HCEC 1CT (cell line): ENCODE measurements at places on chromosomes 13 and 19.
A peak's percentile ranks its signal among the peaks of the same experiment; 100 is the strongest.

DNA sequence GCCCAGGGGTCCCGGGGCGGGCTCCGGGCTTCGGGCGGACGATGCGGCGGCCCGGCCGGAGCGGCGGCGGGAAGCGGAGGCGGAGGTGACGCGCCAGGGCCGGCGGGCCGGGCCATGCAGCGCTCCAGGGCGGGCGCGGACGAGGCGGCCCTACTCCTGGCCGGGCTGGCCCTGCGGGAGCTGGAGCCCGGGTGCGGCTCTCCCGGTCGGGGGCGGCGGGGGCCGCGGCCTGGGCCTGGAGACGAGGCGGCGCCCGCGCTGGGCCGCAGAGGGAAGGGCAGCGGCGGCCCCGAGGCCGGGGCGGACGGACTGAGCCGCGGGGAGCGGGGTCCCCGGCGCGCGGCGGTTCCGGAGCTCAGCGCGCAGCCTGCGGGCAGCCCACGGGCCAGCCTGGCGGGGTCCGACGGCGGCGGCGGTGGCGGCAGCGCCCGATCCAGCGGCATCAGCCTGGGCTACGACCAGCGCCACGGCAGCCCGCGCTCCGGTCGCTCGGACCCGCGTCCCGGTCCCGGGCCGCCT lies 362 bp downstream of the WTIP start:
- DNase-seq: peak; percentile 45

DNA sequence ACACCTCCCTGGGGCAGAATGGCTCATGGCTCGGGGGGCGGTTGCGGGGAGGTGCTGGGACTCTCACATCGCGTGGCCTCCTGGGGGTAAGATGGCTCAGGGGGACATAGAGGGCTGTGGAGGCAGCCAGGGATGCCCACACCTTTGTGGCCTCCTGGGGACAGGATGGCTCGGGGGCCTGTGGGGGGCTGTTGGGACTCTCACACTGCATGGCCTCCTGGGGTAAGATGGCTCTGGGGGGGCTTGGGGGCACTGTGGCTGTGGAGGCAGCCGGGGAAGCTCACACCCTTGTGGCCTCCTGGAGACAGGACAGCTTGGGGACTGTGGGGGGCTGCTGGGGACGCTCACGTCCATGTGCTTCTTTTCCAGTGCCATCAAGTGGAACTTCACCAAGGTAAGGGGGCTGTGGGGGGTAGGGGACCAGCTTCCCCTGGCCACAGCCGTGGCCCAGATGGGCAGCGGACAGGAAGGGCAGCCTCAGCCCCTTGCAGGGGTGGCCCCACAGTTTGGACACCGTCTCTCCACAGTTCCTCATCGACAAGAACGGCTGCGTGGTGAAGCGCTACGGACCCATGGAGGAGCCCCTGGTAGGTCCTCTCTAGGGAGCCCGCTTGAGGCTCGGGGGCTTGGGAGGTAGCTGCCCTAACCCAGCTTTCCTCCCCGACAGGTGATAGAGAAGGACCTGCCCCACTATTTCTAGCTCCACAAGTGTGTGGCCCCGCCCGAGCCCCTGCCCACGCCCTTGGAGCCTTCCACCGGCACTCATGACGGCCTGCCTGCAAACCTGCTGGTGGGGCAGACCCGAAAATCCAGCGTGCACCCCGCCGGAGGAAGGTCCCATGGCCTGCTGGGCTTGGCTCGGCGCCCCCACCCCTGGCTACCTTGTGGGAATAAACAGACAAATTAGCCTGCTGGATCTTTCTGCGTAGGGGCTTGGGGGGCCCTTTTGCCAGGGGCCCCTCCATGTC lies 2.4 kb downstream of the GPX4 start:
- no peak for DNase-seq

GRCh38 chr13:46593398-46593797 lies 40.4 kb downstream of the LRCH1 start:
- DNase-seq: no peak

DNA sequence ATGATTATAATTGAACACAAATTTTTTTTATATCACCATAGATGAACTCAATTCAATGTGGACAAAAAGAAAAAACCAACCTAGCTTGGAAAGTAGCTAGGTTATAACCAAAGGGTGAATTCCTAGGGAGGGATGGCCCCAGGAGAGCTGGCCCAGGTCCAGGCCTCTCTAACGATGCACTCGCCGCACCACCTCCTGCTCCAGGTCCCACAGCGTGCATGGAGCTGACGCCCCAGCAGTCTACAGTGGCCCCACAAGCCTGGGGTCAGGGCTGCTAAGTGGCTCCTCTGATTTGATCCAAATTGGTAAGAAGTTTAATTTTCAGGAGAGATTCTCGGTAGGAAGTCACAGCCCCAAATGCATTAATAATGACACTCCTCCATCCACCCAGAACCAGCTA lies 48.8 kb downstream of the TSHZ3 start:
- DNase-seq: no peak

DNA sequence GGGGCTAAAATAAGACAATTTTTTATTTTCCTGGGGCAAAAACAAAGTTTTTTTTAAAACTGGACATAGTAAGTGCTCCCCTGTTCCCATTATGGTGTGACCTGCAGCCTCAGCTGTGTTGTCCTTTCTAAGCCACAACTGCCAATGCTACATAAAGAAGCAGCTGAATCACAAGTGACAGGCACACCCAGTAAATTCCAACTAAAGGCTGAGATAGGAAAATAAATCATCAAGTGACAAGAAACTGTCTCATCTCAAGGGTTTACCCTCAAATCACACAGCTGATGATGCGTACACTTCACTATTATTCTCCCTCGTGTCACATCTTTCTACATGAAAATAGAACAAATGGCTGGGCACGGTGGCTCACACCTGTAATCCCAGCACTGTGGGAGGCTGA lies 28.7 kb downstream of the STK24 start:
- DNase-seq: peak; percentile 41

DNA sequence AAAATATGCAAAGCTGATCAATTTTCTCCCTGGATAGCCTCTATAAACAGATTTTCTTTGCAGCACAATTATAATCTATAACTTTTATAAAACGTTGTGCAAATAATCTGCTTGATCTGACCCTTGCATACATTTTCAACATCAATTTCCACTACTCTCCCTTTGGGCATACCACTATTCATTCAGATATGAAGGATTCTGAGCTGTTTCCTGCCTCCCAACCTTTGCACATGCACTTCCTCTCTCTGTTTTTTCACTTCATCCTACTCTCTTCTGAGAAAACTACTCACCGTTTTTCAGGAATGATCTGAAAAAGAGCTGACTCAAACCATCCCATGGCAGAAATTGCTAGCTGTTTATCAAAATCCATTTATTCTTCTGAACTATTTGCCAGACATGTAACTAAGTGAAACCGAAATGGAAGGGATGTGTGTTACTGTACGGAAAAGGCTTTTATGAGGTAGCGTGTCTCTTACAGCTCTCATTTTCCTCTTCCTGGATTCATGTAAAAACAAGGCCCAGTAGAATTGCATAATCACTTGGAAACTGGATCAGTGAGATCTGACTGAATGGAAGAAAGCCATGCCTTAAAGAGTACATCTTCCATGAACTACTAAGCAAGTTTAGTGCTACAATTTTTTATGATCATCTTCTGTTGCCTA lies 1447.3 kb upstream of the MIR17HG start:
- no peak for DNase-seq

DNA sequence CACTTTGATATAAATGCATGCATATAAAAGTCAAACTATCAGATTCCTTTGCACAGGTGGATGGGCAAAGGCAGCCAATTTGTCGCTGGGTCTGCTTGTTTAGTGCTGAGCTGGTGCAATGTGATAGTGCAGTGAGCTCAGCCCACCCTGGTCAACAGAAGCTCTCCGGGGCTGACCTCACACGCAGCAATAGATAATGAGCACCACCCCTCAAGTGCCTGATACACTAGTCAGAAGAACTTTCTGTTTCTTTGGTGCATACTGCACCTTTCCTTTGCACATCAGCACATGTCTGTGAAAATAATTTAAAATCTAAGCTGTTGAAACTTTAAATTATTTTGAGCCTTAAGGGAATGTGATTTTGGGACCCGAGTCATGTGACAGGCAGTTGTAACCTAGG lies 20.2 kb downstream of the ATP8A2 start:
- DNase-seq: no peak

- DNase-seq: no peak
Observed at GRCh38 chr19:36679455-36679854, 8.0 kb upstream of the ZNF567 start.

DNA sequence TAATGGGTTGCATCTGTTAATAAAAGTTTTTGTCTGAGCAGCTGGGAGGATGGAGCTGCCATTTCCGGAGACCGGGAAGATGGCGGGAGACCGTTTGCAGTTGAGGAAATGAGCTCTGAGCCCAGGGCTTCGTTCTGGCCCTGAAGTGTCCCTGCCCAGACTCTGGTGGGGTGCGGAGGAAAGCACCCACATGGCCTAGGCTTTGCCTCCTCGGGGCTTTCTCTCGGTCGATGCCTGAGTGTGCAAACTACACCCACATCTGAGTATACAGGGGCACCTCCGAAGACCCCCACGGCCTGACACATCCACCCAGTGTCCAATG lies 15.6 kb upstream of the NANOS3 start:
- DNase-seq: no peak

- DNase-seq: peak; percentile 33
Observed at GRCh38 chr19:18940769-18941627, at the start of gene HOMER3. Gene HOMER3, minus strand, starts transcription at chr19:18941217. Its CDS starts 2,235 bp downstream, at chr19:18938982.

- no peak for DNase-seq
Observed at GRCh38 chr13:39385621-39386231, 217.3 kb downstream of the LHFPL6 start.

DNA sequence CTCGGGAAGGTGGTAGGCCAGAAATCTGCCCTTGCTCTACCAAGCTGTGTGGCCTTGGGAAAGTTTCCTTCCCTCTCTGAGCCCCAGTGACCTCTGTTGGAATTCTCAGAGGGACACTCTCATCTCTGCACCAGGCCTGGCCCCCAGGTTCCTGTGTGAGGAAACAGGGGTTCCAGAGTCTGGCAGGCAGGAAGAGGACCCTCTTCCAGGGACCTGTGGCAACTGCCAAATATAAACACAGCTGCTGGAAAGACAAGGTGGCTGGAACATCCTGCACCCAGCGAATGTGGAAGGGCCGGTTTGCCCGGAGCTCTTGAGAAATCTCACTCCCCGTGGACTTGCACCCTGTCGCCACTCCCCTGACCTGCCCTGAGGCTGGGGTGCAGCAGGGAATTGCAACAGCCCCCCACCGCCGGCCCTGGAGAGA lies 52.8 kb downstream of the GADD45B start:
- no peak for DNase-seq

GRCh38 chr13:82702513-82702912 lies 1179.8 kb downstream of the SLITRK1 start:
- no peak for DNase-seq

DNA sequence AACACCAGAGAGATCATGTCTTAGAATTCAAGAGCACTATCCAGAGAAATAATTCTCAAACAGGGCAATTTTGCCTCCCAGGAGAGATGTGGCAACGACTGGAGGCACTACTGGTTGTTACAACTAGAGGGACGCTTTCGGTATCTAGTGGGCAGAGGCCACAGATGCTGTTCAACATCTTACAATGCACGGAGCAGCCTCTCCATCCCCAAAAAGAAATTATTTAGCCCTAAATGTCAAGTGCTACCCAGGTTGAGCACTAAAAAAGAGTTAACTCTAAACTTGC lies 78.6 kb downstream of the ABCC4 start:
- DNase-seq: no peak

DNA sequence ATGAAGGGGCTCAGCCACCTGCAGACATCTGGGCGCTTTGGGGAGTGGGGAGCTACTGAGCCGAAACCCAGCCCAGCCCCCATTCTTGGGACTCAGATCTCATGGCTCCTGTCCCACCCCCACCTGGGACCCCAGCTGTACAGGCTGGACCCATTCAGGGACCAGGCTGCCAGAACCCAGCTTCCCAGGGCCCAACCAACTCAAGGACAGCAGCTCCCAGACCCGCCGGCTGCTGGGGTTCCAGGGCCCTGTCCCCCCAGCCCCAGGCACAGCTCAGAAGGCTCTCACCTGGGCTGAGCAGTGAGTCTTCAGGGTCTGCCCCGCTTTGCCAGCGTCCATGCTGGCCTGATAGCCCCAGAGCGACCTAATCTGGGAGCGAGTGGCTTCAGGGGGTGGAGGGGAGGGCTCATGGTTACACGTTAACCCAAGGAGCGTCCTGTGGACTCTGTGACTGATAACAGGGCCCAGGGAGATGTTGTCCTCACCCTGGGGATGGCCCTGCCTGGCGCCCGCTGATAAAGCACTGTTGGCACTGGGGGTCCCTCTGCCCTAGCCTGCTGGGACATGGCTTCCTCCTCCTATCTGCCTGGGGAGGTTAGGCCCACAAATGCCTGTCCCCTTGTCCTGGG lies at the start of gene TMEM86B:
TSS of gene TMEM86B (minus strand) at position 361 of the 629 bp plus-strand sequence. CDS start at position 339, 22 bp downstream.
- no peak for DNase-seq

DNA sequence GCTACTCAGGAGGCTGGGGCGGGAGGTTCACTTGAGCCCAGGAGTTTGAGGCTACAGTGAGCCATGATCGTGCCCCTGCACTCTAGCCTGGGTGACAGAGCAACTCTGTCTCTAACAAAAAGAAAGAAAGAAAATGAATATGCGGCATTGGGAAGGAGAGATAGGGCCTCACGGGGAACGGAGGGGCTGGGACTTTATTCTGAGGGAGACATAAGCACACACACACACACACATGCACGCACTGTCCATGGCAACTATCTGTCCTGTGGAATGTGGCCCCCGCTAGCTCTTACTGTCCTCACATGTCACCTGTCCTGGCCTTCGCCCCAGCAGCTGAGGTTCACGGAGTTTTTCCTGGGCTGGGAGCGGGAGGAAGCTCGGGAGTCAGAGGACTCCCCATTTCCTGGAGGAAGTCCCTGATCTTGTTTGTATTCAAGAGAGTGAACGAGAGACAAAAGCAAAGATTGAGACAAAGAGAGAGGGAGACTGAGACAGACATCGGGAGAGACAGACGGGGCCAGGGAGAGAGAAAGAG lies 654 bp downstream of the STAP2 start:
- no peak for DNase-seq

DNA sequence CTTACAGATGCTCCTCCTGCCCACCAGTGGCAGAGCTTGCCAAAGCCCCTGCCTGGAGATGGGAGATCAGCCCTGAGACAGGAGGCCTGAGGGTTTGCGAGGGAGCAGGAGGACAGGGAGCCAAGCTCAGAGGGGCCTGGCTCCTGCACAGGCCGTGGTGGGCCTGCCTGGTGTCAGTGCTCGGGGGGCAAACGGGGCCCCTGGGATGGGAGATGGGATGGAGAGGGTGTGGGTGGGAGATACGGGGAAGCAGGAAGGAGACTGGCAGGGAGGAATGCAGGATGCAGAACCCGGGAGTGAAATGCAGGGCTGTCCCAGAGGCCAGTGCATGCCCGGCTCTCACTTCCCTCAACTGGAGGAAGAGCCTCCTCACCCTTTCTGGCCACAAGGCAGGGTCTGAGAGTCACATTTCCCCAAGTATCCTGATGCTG lies 19.9 kb downstream of the ELAVL1 start:
- no peak for DNase-seq

DNA sequence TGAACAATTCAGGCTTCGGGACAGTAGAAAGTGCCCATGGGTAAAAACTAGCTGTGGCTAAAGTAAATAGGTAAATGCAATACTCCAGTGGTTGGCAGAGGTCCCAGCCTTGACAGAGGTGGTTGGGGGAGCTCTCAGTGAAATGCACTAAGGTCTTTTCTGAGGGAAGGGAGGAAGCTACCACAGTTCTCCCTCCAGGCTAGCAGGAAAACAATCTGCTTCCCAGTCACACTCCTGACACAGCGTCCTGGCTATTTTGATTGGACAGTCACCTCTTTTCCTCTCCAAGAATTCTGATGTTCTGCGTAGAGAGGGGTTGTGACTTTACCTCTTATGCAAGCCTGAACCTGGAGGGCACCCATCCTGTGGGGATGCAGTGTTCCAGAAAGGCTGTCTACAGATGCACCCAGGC lies 128.7 kb downstream of the CYSLTR2 start:
- DNase-seq: no peak

GRCh38 chr13:98778749-98779148 lies 26.3 kb upstream of the SLC15A1 start:
- DNase-seq: no peak

GRCh38 chr13:35449821-35450220 lies 26.7 kb downstream of the MAB21L1 start:
- DNase-seq: no peak
